ENCODE measurements at places on chromosomes 6 and 20. TPM values are rescaled to one million over a fixed set of nuclear protein-coding genes. Genes with fewer than 3 reads are reported as not detected.

The ADISSP gene
- 49.4 TPM for total RNA-seq

DNA sequence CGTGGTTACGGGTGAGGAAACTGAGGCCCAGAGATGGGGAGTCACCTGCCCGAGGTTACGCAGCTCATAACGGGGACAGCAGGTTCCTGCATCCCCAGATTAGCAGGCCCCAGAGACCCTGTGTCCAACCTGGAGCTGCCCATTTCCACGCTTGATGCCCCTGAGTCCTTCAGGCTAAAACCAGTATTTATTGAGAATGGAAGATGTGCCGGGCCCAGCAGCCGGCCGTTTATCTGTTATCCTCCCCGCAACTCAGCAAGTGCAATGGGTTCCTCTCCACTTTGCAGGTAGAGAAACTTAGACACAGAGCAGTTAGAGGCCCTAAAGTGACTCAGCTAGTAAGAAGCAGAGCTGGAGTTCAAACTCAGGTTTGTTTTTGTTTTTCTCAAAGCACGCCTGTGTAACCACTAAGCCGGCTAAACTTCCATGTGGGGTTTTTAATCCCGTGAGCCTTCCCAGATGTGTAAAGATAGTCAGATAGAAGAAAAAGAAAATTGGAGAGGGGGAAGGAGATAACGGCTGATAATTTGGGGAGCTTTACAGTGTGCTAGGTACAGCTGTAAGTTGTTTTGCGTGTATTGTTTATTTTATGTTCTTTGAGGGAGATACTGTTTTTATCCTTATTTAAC is 775 bp downstream of the PFDN4 start:
- DNase-seq, result no peak
- H3K4me3 ChIP-seq, result peak overlapping the region; percentile 89
- peak overlapping the region; percentile 74 for H3K27ac ChIP-seq
- H3K27me3 ChIP-seq, result no peaks in the 10 kb centered on the region
- peaks cover 24% of the 10 kb centered on the region for H3K36me3 ChIP-seq
- peaks cover 27% of the 10 kb centered on the region for H3K4me1 ChIP-seq

DNA sequence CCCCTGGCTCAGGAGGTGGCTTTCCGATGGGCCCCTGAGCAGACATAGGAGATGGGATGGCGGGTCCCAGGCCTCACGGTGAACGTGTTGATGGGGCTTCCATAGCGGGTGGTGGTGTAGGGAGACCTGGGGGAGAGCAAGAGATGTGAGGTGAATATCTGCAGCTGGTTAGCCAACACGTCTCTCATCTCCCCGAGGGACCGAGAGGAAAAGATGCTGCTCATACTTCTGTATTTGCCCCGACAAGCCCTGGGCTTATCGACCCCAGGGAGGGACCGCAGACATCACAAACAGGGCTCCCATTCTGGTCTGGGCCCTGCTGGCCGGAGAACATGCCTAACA is 38.7 kb downstream of the C6orf132 start:
- no peak overlapping the region for H3K4me3 ChIP-seq
- H3K27me3 ChIP-seq, result peaks cover 7% of the 10 kb centered on the region
- peak overlapping the region; percentile 61 for H3K27ac ChIP-seq

DNA sequence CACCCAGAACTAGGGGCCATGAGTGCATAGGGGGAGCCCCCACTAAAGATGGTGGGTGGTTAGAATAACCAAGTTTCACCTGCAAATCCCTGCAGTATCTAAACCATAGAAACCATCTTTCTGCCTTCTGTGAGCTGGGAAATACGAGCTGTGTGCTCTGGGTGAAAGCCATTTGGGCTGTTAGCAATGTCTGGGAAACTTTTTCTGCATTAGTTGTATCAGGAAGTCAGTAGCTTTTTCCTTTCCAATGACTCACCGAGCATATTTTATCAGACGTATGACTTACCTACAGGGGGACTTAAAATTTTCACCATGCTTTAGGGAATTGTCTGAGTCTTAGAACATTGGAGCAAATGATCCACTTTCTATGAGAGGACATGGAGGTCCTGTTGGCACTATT is 584.0 kb downstream of the QKI start:
- H3K36me3 ChIP-seq, result no peaks in the 10 kb centered on the region
- H3K4me1 ChIP-seq, result no peaks in the 10 kb centered on the region
- no peak for DNase-seq
- no peaks in the 10 kb centered on the region for H3K27me3 ChIP-seq
- no peak overlapping the region for H3K27ac ChIP-seq

The SNAI1 gene
- total RNA-seq, result 30.8 TPM

GRCh38 chr6:159969204-159969912 is 476 bp downstream of the IGF2R start:
- peak overlapping the region; percentile 95 for H3K27ac ChIP-seq
- DNase-seq, result peak; percentile 75
- peaks cover 9% of the 10 kb centered on the region for H3K36me3 ChIP-seq
- peaks cover 46% of the 10 kb centered on the region for H3K4me1 ChIP-seq
- H3K4me3 ChIP-seq, result peak overlapping the region; percentile 95
- peaks cover 28% of the 10 kb centered on the region for H3K27me3 ChIP-seq

- no peaks in the 10 kb centered on the region for H3K36me3 ChIP-seq
- no peak overlapping the region for H3K4me3 ChIP-seq
- H3K27me3 ChIP-seq, result peaks cover 10% of the 10 kb centered on the region
Measured at GRCh38 chr20:58716476-58717277, 24.1 kb downstream of the NPEPL1 start.

The BMP7 gene
- total RNA-seq, result 287 TPM

DNA sequence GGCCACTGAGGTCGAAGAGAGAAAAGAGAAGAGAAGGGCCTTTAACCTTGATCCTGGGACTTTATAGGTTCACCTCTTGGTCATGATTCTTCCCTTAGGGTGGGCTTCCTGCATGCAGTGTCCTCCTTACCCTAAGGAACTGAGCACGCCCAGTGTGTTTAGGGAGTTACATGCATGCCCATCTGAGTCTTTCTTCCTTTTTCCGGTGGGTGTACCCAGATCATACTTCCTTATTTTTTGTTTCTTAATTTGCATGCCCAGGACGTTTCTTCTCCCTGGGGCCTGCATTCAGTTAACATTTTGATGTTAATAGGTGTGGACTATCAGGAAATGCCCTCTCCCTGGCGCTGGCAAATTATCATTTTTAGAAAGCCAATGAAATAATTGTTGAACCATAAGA is 91.5 kb downstream of the HTR1B start:
- no peak overlapping the region for H3K27ac ChIP-seq
- no peaks in the 10 kb centered on the region for H3K36me3 ChIP-seq
- H3K4me3 ChIP-seq, result no peak overlapping the region
- H3K27me3 ChIP-seq, result no peaks in the 10 kb centered on the region
- DNase-seq, result no peak

DNA sequence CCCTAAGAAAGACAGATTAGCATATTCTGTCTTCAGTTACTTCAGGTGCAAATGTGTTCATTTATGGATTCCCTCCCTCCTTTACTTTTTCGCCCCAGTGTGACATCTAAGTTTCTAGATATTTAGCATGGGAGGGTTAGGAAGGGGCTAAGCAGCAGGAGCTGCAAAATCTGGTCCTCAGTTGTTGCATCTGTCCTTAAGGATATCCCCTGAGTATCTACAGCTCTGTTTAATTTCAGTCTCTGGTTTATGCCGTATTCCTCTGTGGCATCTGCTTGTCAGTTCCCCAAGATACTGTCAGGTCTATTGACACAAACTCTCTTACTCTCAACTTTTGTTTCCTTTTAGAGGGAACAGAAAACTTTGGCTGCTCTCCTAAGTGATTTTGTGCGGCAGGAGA is 754.6 kb upstream of the MAP3K7 start:
- no peak for DNase-seq
- peaks cover 3% of the 10 kb centered on the region for H3K27me3 ChIP-seq
- H3K4me3 ChIP-seq, result no peak overlapping the region
- no peaks in the 10 kb centered on the region for H3K36me3 ChIP-seq
- no peaks in the 10 kb centered on the region for H3K4me1 ChIP-seq

DNA sequence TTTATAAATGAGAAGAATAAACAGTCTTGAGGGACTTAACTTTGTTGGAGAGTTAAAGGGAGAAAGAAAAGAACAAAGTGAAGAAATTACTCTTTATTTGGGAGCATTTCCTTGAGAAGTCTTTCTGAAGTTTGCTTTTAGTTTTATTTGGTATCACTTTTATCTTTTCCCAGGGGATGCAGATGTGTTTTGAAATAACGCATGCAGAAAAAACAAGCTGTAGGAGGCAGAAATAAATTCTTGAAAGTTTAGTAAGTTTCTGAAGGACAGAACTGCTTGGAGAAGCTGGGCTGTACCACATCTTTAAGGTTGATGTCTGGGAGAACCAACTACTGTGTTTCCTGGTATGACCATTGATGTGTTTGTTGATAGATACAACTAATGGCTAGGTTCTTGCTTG is 75.0 kb downstream of the PLCB4 start:
- peaks cover 12% of the 10 kb centered on the region for H3K36me3 ChIP-seq
- H3K27me3 ChIP-seq, result no peaks in the 10 kb centered on the region
- no peak overlapping the region for H3K27ac ChIP-seq
- DNase-seq, result no peak
- peaks cover 17% of the 10 kb centered on the region for H3K4me1 ChIP-seq

DNA sequence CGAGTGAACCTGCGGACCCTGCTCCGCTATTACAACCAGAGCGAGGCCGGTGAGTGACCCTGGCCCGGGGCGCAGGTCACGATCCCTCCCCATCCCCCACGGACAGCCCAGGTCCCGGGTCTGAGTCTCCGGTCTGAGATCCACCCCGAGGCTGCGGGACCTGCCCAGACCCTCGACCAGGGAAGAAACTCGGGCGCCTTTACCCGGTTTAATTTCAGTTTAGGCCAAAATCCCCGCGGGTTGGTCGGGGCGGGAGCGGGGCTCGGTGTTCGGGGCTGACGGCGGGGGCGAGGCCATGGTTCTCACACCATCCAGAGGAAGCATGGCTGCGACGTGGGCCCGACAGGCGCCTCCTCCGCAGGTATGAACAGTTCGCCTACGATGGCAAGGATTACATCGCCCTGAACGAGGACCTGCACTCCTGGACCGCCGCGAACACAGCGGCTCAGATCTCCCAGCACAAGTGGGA is 46.9 kb upstream of the TRIM26 start:
- H3K27me3 ChIP-seq, result peaks cover 33% of the 10 kb centered on the region
- DNase-seq, result no peak
- H3K36me3 ChIP-seq, result peaks cover 4% of the 10 kb centered on the region
- H3K27ac ChIP-seq, result no peak overlapping the region
- H3K4me3 ChIP-seq, result peak overlapping the region; percentile 92

The AURKA gene
- 42.7 TPM for total RNA-seq

The MEP1A gene
- total RNA-seq, result 3.6 TPM

- H3K27ac ChIP-seq, result no peak overlapping the region
- H3K36me3 ChIP-seq, result no peaks in the 10 kb centered on the region
- H3K4me1 ChIP-seq, result peaks cover 10% of the 10 kb centered on the region
- no peak overlapping the region for H3K4me3 ChIP-seq
- H3K27me3 ChIP-seq, result peaks cover 86% of the 10 kb centered on the region
Measured at GRCh38 chr6:101396548-101397173, 3.2 kb downstream of the GRIK2 start.

The APOBEC2 gene
- total RNA-seq, result 1.5 TPM

The CCN5 gene
- not detected for total RNA-seq

The ANGPT4 gene
- not detected for total RNA-seq

- H3K27ac ChIP-seq, result no peak overlapping the region
- peaks cover 15% of the 10 kb centered on the region for H3K27me3 ChIP-seq
- H3K4me3 ChIP-seq, result no peak overlapping the region
- H3K36me3 ChIP-seq, result no peaks in the 10 kb centered on the region
- peaks cover 4% of the 10 kb centered on the region for H3K4me1 ChIP-seq
- DNase-seq, result no peak
Measured at GRCh38 chr20:2353231-2353630, 27.5 kb upstream of the TGM6 start.

The BHLHE23 gene
- total RNA-seq, result not detected

Data from type B pancreatic cell (in vitro differentiated cells).